ENCODE measurements at places on chromosomes 7 and 10.

DNA sequence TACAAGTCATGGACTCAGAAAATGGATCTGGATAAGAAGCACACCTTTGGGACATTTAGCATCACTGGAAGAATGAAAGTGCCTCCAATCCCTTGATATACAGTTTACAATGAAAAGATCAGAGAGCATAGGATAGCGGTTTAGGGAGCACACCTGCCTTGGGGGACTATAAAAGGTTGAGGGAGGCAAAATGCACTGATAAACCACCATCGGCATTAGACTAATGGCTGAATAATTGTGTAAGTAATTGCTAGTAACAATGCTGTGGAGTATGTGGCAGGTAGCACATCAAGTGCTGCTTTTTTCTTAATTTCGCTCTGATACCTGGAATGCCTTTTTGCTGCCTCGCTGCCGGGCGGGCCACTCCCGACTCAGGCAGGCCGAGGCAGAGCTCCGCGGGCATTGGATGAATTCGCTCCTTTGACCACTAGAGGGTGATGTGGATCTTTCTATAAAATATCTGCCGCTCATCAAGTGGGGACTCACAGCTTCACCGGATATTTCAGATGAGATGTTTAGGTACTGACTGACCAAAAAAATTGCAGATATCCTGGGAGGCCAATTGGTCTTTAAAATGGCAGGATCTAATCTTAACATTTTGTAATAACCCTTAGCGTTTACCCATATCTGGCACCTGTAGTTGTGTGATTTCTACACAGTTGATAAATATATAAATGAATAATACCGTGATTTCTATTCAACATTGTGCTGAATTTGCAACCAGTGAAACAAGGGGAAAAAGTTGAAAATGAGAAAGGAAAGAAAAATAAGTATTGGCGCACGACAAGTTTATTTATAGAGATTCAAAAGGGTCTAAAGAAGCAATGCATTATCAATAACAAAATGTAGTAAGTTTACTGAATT lies 116.8 kb upstream of the PRSS1 start:
- peak; percentile 43 for DNase-seq

DNA sequence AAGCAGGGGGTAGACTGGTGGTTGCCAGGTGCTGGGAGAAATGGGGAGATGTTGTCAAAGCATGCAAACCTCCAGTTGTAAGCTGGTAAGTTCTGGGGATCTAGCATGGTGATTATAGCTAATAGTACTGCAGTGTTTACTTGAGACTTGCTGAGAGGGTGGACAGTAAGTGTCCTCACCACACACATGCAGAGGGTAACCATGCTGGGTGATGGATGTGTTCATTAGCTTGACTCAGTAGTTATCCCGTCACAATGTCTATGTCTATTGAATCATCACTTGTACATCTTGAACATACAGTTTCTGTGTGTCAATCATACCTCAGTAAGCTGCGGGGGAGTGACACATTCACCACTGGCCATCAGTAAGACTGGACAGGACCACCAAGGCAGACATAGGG lies 42.1 kb downstream of the GSDME start:
- no peak for DNase-seq

DNA sequence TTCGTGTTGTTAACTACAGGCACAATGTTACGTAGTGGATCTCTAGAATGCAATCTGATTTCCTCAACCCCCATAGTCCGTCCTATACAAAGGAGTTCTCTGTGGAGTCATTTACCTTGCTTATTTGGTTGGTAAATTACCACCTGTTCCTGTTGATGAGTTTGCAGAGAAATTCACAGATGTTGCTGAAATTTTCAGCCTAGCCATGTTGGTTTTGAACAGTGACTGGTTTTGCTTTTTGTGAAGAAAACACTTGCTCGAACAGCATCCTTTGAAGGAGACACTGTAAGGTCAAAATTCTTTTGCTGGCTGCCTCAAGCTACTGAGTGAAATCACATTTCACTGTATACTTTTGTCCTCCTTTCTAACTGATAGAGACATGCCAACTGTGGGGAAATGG lies 15.4 kb upstream of the PRKCQ start:
- no peak for DNase-seq

- DNase-seq, result no peak
Measured at GRCh38 chr10:95655571-95656290, 780 bp downstream of the ALDH18A1 start.
